ENCODE measurements at places on chromosomes 5 and 9.
A peak's percentile ranks its signal among the peaks of the same experiment; 100 is the strongest.

DNA sequence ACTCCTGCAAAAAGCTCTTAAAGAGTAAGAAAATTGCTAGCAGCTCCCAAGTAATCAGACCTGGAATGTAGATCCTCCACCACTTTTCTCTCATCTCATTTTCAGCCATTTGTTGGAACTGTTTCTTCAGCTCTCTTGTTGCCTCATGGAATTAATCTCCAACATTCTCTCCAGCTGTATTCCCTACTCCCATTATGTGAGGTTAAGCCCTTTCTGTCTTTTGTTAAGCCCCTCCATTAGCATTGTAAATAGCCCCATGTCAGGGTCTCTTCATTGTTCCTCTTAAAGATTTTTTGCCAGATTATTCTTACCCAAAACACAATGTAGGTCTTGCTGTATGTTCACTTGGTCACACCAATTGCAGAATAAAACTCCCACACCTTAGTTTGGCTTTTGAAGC lies 119.8 kb downstream of the PLPPR1 start:
- no peak for DNase-seq

DNA sequence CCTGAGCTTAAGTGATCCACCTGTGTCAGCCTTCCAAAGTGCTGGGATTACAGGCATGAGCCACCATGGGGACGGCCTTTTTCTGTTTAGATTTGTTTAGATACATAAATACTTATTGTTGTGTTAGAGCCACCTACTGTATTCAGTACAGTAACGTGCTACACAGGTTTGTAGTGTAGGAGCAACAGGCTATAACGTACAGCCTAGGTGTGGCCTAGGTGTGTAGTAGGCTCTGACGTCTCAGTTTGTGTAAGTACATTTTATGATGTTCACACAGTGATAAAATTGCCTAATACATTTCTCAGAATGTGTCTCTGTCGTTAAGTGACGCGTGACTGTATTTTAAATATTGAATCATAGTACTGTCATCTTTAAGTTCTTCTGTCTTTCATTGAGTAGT lies 84.1 kb downstream of the MELK start:
- no peak for DNase-seq

DNA sequence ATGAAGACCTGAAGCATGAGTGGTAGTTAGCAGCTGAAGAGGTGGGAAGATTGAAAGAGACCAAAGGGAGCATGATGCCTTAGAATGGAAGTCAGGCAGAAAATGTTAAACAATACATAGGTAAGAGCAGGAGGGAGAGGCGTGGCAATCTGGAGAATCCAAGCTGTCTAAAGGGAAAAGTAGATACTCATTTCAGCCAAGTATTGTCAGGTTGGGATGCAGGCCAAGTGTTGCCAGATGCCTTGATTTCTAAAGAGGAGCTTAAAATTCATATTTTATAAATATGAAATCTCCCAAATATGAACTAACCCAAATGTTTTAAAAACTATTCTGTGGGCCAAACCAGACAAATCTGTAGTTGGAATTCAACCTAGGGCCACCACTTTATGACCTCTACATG lies 4.2 kb downstream of the PAM start:
- no peak for DNase-seq

GRCh38 chr9:34059281-34059680 lies 10.6 kb upstream of the UBAP2 start:
- no peak for DNase-seq

DNA sequence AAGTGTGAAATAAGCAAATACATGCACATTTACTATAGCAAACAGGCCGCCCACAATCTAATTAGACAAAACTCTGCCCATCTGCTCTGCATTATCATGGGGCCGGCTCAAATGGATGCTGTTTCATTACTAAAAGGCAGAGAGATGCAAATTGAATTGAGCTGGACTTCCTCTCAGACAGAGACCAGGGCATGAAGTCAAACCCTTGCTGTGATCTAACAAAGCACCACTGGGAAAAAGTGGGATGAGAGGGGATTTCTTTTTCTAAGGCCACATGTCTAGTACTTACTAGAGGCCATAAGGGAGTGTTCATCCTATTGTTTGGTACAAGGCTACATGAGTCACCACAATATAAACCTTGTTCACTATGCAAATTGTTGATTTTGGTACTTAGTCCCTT lies 614.7 kb downstream of the ISL1 start:
- DNase-seq = no peak

DNA sequence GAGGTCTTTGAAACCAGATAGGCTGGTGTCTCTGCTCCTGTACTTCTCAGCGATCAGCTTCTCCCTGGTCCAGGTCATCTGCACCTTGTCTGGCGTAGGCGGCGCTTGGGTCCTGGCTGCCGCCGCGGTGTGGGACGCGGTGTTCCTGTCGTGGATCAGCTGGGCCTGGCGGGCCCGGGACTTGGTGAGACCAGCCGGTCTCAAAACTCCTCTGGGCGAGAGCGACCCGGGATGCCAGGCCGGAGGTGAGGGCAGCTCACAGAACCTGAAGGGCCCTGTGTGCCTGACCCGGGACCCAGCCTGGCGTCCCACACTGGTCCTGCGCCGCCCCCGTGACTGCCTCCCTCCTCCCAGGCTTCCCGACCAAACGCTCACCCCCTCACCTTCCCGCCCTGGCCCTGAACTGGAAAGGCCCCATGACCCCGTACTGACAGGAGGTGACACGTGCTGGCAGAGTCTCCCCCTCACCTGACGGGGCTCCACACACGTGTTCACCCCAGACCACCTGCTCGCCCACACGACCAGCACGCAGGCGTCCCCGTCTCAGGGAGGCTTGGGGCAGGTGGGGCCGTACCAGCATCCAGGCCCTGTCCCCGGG lies 49.0 kb downstream of the NKD2 start:
- no peak for DNase-seq

GRCh38 chr5:15238006-15238405 lies 262.0 kb upstream of the FBXL7 start:
- no peak for DNase-seq

DNA sequence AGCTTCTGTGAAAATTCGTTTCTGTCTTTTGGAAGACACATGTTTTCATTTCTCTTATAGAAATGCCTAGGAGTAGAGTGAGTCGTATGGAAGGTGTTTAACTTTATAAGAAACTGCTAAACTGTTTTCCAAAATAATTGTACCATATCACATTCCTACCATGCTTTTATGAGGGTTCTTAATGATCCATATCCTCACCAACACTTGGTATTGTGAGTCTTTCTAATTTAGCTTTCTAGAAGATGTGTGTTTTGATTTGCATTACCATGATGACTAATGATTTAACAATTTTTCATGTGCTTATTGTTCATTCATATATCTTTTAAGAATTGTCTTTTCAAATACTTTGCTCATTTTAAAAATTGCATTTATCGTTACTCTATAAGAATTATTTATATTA lies 223.6 kb downstream of the COMMD10 start:
- no peak for DNase-seq

DNA sequence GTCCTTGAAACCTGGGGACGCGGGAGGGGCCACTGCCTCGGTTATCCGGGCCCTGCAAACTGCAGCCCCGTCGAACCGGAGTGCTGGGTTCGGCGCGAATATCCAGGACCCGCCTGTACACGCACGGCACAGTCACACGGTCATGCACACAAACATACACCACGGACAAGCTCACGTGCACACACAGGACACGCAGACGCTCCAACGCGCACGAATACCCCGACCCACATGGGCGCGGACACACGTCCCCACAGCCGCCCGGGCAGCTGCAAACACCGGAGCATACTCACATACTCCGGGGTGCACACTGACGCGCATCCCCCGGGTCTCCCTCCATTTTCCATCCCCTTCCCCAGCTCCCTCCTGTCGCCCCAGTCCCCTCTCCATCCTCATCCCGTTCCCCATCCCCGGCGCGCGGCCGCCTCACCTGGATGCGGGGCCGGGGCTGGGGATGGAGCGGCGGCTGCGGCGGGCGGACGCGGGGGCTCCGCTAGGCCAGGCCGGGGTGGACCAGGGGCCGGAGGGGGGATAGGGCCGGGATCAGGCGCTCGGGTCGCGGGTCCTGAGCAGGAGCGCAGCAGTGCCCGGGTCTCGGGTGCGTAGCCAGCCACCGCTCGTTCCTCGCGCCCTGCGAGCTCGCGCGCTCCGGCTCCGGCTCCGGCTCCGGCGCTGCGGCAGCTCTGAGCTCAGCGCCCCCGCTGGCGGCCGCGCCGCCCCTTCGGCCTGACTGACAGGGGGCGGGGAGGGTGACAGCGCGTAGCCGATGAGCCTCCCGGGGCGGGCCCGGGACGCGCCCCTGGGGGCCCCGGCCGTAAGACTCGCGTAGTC lies at the start of the genes EIF4E1B and SNCB:
TSS of gene EIF4E1B (plus strand) at position 823 of the 828 bp plus-strand sequence. CDS start 12,113 bp downstream, outside the sequence.
TSS of gene SNCB (minus strand) at position 682 of the 828 bp plus-strand sequence. CDS start 880 bp downstream, outside the sequence.
- DNase-seq = no peak

DNA sequence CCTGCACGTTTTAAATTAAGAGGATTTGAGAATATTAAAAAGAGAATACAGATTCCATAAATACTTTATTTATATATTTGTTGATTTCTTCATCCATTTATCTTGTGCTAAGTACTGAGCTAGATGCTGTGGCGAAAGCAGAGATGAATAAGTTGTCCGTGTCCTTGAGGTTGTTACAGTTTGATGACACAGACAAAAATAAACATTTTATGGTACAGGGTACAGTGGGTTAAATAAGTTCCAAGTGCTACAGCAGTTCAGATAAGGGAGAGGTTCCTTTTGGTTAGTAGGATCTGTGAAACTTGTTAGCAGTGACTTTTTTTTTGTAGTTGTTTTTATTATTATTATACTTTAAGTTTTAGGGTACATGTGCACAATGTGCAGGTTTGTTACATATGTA lies 50.2 kb downstream of the MACIR start:
- no peak for DNase-seq

GRCh38 chr9:115946530-115946929 lies 207.1 kb upstream of the PAPPA start:
- DNase-seq = no peak

DNA sequence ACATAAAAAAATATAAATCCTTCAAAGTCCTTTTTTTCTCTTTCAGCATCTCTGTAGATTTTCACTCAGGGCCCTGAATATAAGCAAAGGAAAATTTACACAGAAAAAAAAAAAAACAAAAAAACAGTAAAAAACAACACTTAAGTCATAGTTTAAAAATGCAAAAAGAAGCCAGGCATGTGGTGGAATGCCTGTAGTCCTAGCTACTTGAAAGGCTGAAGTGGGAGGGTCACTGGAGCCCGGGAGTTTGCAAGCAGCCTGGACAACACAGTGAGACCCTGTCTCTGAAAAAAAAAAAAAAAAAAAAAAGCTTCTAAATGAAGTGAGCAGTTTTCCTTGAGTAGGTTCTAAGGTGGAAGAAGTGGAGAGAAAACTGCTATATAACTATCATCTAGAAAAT lies 55.0 kb upstream of the BNC2 start:
- DNase-seq = peak; percentile 20

- no peak for DNase-seq
Observed at GRCh38 chr5:88666761-88667495, 216.1 kb downstream of the MEF2C start.

DNA sequence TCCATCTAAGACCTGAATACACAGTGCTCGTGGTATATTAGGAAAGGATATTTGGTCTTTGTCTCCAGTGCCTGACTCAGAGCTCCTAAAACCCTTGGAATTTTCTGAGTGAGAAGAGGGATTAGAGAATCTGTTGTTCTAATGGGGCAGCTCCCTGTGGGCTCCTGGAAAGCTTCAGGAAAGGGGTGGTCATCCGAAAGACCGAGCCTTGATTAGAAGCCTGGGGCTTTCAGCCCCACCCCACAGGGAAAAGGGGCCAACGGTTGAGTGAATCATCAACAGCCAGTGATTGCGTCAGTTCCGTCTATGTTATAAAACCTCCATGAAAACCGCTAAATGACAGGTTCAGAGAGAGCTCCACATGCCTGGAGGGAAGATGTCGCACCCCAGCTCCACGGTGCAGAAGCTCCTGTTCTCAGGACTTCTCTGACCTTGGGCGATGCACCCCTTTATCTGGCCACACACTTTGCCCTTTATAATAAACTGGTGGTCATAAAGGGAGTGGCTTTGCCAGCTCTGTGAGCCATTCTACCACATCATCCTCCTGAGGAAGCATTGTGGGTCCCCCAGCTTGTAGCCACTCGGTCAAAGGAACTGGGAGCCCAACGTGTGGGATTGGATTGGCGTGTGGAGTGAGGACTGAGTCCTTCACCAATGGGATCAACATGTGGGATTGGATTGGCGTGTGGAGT lies 71.0 kb upstream of the ICE1 start:
- DNase-seq = no peak

Measured in BJ (cell line).